ENCODE measurements at places on chromosomes 5 and 9. TPM values are rescaled to one million over a fixed set of nuclear protein-coding genes. Genes with fewer than 3 reads are reported as not detected.

DNA sequence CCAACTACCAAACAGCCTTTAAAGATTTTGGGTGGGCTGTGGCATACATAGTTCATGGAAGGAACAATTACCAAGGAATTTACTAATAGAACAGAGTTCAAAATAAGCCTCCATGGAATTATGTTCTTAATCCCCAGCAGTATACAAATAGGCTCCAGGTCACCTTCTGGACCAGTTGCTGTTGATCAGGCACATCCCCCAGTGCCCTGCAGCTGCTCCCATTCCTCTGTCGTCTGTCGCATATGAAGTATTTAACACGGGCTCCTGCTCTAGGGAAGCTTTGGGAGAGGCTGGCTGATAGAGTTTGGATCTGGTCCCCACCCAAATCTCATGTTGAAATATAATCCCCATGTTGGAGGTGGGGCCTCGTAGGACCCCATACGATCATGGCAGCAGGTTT, 17.8 kb downstream of the SHC3 start:
- no peak for DNase-seq

DNA sequence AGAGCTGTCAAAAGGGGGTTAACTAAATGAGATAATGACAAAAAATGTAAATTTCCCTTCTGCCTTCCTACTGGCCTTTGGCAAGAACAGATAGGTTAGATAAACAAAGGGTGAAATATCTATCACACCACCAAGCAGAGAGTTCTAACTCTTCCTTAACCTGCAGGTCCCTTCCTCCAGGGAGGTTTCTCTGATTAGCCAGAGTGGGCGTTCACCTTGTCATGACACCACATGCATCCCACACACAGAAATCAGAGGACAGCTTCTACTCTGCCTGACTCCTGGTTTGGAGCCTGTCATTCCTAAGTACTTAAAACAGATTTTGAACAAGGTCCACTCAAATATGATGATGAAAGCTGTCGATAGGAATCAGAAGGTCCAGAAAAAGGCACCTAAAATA, 180.0 kb downstream of the CDK5RAP2 start:
- no peak for DNase-seq

GRCh38 chr5:3394891-3395599, 200.6 kb upstream of the IRX1 start:
- DNase-seq = no peak

- no peak for DNase-seq
Observed at GRCh38 chr5:98110791-98111190, 662.7 kb upstream of the RGMB start.

DNA sequence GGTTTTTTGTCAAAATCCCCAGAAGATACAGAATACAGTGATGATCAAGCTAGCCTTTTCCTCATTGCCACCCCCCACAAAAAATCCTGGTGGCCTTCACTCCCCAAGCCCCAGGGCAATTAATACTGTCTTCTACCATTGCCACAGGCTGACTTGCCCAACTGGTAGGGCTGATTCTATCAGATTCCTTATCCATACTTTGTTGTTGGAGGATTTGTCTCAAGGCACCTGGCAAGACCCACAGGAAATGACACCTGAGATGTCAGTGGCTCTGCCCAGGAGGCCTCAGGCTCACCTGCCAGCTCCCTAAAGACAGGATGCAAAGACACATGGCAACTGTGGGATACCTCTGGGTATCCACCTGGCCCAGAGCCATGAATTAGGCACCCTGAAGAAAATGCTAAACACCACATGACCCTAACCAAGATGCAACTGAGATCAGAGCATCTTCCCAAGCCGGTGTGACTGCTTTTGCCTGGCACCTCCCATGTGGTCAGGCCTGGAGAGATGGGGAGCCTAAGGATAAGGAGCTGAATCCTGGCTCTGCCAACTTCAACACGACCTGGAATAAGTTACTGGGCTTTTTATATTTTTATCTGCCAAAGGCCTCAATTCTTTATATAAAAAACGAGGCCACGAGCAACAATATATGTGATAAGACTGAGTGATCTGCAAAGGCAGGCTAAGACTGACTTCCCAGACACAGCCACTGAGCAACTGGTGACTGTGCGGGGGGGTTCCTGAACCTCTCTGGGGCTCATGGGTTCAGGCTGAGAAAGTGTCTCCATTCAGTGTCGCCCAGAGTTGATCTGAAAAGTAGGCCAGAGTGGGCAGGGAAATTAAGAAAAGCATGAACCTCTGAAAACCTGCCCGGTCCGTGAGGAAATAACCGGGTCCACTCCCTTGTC, 944 bp downstream of the ATOX1 start:
- DNase-seq = no peak

DNA sequence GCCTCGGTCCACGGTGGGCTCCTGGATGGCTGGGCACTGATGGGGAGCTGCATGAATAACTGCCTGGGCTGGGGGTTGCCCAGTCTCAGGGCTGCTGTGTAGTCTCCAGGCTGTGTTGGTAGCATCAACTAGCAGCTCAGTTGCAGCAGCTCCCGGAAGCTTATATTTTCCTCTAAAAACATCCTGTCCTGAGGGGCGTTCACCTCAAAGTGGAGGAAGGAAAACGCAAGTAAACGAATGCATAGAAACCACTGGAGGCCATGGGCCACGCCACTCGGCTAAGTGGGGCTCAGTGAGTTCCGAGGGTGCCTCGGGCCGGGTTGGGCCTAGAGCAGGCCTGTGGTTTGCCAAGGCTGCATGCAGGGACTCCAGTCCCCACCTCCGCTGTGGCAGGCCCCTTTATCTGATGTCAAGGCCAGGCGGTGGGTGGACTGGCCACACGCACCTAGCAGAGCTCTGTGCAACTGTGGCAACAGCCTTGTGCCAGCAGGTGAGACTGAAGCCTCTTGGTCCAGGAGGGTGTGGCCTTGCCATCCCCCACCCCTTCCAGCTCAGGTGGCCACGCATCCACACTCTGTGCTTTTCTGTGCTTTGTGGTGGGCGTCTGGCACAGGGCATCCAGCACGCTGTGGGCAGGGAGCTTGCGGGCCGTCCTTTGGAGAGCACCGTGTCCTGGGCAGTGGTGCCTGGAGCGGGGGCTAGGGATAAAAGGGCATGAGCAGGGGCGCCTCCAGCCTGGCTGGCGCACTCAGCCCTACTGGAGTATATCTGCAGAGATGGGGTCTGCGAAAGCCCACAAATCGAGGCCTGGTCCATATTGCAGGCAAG, 15.1 kb downstream of the TCF7 start:
- no peak for DNase-seq

DNA sequence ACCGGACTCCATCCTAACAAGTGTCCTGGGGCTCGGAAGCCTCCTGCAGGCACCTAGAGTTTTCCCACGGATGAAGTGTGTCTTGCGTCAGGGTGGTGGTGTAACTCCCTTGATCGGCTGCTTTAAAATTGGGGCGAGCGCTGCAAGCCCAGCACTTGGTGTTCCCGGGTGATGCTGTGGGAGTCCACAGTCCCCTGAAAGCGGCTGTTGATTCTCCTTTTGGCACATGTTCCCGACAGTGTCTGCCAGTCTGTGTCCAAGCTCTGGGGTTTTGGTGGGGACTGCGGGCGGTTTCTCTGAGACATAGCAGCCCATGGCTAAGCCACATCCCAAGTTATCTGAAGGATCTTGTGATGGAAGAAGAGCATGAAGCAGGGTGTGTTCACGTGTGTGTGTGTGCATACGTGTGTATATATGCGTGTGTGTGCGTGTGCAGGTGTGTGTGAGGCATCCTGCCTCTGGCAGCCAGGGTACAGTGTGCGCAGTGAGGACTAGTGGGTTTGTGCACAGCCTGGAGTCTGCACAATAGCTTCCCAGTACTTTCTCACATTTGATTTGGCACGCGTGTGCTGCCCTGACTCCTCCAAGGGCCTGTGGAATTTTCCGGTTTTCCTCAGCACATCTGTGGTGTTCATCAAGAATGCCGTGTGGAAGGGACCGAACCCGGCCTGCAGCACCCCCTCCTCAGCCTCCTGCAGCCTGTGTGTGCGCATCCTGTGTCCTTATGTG, 16.9 kb downstream of the SLC25A48 start:
- no peak for DNase-seq

DNA sequence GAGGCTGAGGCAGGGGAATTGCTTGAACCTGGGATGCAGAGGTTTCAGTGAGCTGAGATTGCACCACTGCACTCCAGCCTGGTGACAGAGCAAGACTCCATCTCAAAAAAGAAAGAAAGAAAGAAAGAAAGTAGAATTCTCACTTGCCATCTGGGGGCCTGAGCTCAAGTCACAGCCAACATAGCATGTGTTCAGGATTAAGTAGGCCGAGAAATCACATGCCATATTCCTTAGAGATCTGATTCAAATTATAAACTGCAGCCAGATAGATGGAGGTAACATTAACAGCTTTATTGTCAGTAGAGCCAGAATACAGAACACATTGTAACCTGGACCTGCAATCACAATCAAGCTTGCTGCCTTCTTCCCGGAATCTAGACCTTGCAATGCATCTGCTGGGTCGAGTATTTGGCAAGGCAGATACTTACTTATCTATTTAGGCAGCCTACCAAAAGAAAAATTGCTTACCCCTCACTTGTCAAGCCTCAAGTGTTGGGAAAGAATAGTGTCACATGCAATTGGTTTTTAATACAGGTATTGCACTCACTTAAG, 173.7 kb downstream of the CPLANE1 start:
- DNase-seq = no peak

- DNase-seq = no peak
Observed at GRCh38 chr5:2102819-2103776, 220.4 kb upstream of the IRX4 start.

DNA sequence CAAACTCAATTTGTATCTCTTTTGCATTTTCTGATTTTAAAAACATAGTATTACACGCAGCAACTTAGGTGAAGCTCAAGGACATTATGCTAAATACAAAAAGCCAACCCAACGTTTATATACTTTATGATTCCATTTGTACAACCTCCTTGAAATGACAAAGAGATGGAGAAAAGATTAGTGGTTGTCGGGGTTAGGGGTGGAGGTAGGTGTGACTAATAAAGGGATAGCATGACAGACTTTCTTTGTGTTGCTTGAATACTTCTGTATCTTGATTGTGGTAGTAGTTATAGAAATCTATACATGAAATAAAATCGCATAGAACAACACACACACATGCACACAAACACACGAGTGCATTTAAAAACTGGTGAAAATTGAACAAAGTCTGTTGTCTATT, 42.5 kb upstream of the EFNA5 start:
- no peak for DNase-seq

- DNase-seq = no peak
Observed at GRCh38 chr9:134283111-134283515, 43.1 kb upstream of the RXRA start.

DNA sequence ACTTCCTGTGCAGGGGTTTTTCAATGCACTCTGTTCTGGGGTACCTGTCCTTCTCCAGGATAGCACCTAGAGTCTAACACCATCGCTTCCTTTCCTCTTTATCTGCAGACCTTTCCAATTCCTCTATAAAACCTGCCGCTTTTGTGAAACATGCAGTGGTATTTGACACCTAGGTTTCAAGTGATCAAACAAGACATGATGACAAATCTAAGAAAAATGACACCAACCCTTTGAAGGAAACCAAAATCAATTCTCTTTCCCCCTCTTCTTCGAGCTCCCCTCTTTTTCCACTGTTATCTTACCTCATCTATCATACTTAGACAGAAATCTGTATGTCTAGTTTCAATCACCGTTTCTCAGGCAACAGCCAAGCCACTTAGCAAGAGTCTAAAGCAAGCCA, 25.6 kb upstream of the RANBP17 start:
- no peak for DNase-seq

GRCh38 chr9:127520941-127521918, 69.9 kb downstream of the LRSAM1 start:
- DNase-seq = peak; percentile 46

DNA sequence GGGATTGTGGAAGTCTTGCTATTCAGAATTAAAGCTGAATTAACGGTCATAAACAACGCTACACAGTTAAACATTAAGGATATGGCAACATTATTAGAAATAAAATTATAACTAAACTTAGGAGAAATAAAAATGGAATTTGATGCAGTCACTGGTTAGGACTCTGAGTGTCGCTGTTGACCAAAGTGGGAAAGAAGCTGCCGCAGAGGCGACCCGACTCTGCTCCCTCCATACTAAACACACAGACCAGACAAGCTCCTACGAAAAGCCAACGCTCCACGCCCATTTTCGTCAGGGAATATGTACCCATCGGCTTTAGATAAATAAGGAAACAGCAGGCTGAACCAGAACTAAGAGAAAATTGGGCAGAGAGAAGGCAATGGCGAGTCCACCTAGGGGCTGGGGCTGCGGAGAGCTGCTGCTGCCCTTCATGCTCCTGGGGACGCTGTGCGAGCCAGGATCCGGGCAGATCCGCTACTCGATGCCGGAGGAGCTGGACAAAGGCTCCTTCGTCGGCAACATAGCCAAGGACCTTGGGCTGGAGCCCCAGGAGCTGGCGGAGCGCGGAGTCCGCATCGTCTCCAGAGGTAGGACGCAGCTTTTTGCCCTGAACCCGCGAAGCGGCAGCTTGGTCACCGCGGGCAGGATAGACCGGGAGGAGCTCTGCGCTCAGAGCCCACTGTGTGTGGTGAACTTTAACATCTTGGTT, at the start of gene PCDHGA5:
PCDHGA5 (plus strand) TSS at position 211 of the 709 bp plus-strand sequence; CDS start at position 380, 169 bp downstream.
- DNase-seq = no peak

- no peak for DNase-seq
Observed at GRCh38 chr5:58240322-58240721, 219.6 kb downstream of the PLK2 start.

DNA sequence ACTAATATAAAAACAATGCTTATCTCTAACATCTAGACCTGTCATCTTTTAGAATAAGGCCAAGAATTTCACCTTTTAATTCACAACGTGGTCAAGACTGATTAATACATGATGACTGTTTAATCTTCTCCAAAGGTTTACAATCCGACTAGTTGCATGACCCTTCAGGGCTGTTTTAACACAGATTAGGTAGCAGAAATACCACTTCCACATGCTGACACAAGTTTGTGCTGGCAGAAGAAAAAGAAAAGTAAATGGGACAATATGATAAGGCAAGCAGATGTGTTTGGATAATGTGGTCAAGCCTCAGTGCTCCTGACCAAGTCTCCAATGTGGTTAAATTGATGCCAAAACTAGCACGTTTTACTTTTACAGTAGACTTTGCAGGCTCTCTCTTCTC, 31.1 kb downstream of the SEMA6A start:
- DNase-seq = no peak

- DNase-seq = no peak
Observed at GRCh38 chr9:115531410-115532125, 413.6 kb upstream of the TNC start.

Gene PCDHGB2
- 4.1 TPM for total RNA-seq

Gene GARIN3
- not detected for total RNA-seq

Gene SLC22A4
- total RNA-seq = 0.50 TPM

Gene IL3
- not detected for total RNA-seq

Gene FAM114A2
- 12.2 TPM for total RNA-seq

Gene PCDHA9
- total RNA-seq = 1.4 TPM

Gene DAPK1
- total RNA-seq = 129 TPM

Gene ANKRD33B
- 5.9 TPM for total RNA-seq

Gene C5orf15
- 30.3 TPM for total RNA-seq

Gene PIP5K1B
- 5.2 TPM for total RNA-seq
